ENCODE measurements at places on chromosomes 16 and 17.

- peak; percentile 97 for DNase-seq
Measured at GRCh38 chr16:54446639-54447038, 160.1 kb upstream of the IRX3 start.

DNA sequence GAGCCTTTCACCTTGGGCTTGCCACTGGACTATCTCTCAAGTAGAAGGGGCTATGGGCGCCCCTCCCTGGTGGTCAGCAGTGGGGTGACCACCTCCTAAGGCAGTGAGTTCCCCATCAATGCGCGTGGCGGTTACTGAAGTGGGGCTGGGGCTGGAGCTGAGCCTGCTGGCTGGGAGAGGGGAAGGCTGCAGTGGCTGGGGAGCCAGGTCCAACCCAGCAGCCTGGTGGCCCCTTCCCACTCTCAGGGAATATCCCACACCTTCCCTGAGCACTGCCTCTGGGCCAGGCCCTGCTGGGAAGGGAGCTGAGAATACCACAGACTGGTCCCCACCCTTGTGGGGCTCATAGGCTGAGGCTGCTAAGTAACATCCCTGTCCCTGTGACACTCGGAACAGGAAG, 19.8 kb upstream of the MPRIP start:
- DNase-seq = no peak

DNA sequence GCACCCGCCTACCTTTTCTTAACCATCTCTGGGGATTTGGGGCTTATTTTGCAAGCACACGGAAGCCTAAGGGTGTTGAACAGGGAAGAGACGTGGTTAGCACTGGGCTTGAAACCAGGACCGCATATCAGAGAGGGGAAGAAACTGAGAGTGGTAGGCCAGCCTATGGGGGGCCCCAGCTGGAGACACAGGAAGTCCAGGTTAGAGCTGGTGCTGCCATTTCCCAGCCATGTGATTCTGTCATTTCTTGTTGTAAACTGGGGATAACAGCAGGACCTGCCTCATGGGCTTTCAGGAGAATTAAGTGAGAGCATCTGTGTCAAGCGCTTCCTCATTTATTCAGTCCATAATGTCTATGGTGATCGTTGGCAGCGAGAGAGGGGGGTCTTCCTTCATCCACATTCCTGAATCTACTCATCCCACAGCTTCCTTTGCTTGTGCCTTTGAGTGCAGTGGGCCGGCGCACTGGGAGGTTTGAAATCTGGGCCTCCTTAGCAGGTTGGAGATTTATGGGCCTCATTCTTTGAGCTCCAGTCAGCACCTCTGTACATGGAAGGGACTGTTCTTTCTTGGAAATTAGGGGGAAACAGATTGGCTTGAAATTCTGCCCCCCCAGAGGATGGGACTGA, 20.1 kb downstream of the NKD1 start:
- no peak for DNase-seq

DNA sequence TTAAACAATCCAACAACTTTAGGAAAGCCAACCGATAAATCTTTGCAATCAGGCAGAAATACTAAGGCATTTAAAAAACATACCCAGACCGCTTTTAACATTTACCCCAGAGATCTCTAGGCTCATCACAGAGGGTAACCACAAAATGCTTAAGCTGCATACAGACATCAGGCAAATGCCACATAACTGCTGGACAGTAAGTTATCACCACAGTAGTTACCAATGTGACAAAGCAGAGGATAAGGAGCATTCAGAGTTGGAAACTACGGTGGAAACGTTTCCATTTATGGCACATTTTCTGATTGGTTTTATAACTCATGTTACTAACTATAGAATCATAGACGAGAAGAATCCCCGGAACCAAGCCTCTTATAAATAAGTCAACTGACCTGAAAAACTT, 77.5 kb downstream of the KANSL1 start:
- peak; percentile 25 for DNase-seq

- no peak for DNase-seq
Measured at GRCh38 chr17:41082626-41083025, 1.3 kb upstream of the KRTAP4-7 start.

GRCh38 chr16:11726008-11726407, 16.6 kb downstream of the TXNDC11 start:
- DNase-seq = no peak

DNA sequence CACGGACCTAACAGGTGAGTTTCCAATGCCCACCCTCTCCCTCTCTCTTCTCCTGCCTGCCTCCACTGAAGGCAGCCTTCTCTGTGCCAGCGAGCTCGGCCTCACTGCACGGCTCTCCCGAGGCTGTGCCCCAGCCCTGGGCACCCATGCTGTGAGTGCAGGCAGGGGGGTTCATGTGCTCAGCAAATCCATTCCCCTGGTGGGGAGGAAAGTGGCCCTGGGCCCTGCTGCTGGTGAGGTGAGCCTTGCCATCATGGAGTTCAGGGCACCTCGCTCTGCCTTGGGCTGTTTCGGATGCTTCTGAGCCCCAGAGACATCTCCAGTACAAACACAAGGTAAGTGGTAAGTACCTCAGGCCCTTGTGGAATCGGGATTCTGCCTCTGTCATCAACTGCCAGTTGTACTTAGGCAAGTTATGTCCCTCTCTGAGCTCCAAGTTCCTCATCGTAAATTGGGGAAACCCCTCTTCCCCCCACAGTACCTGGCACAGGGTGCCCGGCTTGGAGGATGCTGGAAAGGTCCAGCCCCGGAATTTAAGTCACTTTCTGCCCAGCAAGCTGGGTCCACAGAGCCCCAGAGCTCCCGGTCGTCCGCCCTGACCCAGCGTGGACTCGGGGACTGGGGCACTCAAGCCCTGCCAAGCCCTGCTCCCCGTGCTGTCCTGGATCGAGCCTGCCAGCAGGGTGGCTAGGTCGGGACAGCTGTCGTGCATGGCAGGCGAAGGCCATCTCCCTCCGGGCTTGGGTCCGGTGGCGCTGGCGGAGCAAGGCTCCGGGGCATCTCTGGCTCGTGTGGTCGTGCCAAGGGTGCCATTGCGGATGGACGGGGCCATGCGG, 684 bp upstream of the NUDT16L1 start:
- DNase-seq = no peak

- peak; percentile 19 for DNase-seq
Measured at GRCh38 chr17:66123163-66123562, 68.8 kb downstream of the CEP112 start.

- no peak for DNase-seq
Measured at GRCh38 chr16:14566599-14566998, 63.5 kb downstream of the PARN start.

GRCh38 chr17:39306509-39307212, 80.9 kb upstream of the STAC2 start:
- DNase-seq = peak; percentile 13

DNA sequence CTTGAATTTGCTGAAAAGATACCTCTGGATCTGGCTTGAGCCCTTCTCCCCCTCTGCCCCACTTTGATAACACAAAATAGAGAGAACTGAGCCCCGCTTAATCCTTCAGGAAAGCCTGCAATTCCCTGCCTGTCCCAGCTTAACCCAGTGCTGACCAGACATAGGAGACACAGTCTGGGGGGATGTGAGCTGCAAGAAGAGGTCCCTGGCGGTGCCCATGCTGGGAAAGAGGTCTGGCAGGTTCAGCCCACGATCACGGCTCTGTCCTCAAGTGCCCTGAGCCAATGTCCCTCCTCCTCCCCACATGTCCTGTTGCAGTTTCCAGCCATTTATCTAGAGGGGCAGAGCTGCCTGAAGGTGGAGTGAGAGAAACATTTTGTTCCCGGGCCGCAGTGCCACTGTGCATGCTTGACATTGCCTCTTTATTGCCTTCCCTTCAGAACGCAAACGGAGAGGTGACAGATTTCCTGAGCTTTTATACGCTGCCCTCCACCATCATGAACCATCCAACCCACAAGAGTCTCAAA, 29.0 kb downstream of the PLCD3 start:
- no peak for DNase-seq

DNA sequence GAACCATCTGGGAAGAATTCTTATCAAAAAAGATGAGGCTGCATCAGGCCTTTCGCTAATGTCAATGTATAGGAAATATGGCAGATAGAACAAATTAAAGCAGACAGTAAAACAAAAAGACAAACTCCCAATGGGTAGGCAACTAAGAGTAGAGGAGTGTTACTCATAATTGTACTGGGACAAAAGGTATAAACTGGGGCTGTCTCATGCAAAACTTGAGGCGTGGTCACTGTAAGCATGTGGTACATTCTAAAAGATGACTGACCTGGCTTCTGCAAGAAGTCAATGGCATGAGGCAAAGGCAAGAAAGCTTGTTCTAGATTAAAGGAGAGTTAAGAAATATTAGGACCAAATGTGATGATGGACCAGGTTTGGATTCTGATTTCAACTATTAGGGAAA, 26.7 kb downstream of the SMIM36 start:
- DNase-seq = no peak

GRCh38 chr17:35795007-35795870, at the start of gene MMP28:
TSS of gene MMP28 (minus strand) at chr17:35795641. CDS start at chr17:35795377, 264 bp downstream.
- DNase-seq = no peak

- no peak for DNase-seq
Measured at GRCh38 chr17:13316657-13317056, 285.1 kb downstream of the HS3ST3A1 start.

DNA sequence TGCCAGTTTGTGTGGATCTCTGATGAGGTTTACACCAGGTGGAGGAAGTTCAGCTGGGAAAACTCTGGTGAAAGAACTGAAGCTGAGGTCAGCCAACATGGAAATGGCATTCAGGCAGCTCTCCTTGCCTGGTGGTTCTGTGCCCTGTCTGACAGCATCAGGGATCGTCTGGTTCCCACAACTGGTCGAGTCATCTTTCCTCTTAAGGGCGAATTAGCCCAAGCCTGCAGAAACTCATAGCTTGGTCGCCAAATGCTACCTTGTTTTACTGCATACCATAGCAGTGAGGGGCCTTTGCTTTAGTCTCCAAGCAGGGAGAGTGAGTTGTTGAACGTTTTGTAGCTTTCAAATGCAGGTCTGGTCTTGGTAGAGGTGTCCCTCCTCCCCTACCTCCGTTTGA, 7.2 kb downstream of the PLCG2 start:
- DNase-seq = no peak

DNA sequence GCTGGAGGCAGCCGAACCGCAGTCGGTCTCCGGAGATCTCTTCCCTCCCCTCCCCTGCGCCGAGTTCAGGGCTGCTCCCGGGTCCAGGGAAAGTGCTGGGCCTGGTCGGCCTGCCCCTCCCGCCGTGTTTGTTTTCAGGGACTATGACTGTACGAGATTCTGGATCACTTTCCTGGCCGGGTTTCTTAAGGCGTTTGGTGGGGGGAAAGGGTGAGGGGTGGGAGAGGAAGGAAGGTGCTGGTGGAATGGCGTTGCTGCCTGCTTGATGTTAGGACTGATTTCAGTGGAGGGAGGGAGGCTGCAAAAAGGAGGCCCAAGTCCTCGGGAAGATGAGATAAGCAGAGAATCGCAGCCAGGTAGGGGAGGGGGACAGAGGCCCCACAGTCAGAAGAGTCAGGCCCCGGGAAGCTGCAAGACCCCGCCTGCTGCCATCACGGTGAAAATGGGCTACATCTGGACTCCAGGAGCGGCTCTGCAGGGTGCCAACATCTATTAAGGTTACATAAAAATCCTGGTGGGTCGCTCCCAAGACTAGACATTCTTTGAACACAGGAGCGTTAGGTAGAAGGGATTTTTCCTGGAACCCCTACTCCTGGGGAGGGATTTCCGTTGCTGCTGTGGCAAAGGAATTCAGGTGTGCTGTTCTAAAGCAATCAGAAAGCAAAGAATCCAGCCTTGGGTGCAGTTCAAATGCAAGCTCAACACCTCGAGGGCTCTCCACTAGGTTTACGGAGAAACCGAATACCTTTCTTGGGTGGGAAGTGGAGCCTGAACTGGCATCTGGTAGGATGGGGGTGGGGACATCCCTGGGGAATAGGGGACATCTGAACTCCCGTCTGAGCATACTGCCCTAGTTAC, 1.2 kb downstream of the ARHGAP44 start:
- DNase-seq = no peak

DNA sequence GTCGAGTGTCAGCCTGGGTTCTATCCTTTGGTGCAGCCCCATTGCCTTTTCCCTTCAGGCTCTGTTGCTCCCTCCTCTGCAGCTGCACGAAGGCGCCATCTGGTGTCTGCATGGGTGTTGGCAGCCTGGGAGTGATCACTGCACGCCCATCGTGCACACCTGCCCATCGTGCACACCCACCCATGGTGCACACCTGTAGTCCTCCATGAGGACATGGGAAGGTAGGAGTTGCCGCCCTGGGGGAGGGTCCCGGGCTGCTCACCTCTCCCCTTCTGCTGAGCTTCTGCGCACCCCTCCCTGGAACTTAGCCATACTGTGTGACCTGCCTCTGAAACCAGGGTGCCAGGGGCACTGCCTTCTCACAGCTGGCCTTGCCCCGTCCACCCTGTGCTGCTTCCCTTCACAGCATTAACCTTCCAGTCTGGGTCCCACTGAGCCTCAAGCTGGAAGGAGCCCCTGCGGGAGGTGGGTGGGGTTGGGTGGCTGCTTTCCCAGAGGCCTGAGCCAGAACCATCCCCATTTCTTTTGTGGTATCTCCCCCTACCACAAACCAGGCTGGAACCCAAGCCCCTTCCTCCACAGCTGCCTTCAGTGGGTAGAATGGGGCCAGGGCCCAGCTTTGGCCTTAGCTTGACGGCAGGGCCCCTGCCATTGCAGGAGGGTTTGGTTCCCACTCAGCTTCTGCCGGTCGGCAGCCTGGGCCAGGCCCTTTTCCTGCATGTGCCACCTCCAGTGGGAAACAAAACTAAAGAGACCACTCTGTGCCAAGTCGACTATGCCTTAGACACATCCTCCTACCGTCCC, 2.9 kb downstream of the CTRL start:
- no peak for DNase-seq

DNA sequence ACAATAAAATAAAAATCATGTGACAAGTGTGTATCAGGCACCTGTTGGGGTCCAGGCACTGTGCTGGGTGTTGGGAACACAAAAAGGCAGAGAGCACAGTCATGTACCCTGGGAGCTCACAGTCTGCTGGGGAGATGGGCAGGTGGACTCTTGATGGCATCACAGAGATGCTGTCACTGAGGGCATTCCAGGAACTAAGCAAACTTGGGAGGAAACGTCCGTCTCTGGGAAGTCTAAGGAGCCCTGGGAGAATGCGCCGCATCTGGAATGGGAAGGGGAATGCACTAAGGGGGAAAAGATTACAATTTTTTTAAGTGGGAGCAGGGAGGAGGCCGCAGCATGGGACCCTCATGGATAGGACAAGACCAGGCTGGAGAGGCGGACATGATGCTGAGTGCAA, 80.9 kb upstream of the ZNF423 start:
- no peak for DNase-seq

DNA sequence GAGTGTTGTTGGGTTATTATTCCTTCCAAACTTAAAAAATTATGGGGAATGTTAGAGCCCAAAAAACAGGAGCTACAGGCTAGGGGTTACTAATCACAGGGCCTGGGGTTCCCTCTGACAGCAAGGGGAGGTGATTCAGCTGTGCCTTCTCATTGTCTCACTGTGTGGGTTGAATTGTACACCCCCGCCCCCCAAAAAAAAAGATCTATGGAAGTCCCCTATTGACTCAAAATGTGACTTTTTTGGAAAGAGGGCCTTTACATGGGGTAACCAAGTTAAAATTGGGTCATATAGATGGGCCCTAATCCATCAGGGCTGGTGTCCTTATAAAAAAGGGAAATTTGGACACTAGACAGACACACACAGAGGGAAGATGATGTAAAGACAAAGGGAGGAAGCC, 190.2 kb downstream of the SOX9 start:
- no peak for DNase-seq
